ENCODE measurements at places on chromosomes 5 and 9. TPM values are rescaled to one million over a fixed set of nuclear protein-coding genes. Genes with fewer than 3 reads are reported as not detected.
A peak's percentile ranks its signal among the peaks of the same experiment; 100 is the strongest.

ARID3C gene
- total RNA-seq, result not detected

MARCOL gene
- total RNA-seq, result not detected

DNA sequence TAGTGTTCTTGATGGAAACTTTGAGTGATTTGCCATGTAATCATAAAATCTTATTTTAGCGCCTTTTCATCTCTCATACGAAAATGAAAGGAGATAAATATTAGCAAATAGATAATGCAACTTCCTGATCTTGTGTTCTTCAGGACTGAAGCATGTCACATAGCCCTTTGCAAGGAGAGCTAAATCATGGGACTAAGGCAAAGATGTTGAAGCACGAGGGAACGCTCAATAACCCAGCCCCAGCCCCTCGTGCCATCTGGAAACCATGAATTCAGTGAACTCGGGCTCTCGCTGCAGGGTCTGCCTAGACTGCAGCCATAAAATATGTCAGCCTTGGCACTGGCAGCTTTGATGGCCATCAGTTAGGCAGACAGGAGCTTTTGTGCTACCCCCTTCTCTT lies 58.2 kb downstream of the F2RL2 start:
- DNase-seq, result no peak

DNA sequence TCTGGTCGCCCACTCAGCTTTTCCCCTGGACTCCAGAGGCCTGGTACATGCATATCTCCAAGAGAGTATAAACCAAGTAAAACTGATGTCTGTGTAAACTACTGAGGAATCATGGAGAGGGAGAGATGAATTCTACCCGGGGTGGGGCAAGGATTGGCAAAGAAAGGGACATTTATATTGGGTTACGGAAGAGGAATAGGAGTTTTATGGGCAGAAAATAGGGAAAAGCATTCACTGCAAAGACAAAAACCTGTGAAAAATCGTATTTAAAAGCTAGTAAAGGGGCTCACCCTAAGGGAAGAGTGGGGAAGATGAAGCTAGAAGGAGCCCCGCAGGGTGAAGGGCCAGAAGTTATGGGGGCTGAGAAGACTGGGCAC lies 248.0 kb upstream of the KLF4 start:
- DNase-seq, result no peak

DNA sequence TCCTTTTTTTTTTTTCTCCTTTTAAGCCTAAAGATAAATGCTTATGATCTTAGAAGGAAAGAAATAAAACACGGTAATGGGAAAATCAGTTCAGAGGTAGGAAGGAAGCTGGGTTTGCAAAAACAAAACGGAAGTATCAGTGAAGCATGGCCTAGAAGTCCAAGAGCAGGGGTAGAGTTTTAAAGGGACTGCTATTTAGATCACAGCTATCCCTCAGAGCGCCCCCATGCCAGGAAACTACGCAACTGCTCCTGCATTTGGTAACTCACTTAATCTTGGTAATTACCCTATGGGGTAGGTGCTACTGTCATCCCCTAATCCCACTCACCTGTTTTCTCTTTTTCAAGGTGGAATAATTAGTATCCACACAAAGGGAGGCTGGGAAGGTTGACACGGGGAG lies 16.0 kb downstream of the TLE1 start:
- DNase-seq, result no peak

DNA sequence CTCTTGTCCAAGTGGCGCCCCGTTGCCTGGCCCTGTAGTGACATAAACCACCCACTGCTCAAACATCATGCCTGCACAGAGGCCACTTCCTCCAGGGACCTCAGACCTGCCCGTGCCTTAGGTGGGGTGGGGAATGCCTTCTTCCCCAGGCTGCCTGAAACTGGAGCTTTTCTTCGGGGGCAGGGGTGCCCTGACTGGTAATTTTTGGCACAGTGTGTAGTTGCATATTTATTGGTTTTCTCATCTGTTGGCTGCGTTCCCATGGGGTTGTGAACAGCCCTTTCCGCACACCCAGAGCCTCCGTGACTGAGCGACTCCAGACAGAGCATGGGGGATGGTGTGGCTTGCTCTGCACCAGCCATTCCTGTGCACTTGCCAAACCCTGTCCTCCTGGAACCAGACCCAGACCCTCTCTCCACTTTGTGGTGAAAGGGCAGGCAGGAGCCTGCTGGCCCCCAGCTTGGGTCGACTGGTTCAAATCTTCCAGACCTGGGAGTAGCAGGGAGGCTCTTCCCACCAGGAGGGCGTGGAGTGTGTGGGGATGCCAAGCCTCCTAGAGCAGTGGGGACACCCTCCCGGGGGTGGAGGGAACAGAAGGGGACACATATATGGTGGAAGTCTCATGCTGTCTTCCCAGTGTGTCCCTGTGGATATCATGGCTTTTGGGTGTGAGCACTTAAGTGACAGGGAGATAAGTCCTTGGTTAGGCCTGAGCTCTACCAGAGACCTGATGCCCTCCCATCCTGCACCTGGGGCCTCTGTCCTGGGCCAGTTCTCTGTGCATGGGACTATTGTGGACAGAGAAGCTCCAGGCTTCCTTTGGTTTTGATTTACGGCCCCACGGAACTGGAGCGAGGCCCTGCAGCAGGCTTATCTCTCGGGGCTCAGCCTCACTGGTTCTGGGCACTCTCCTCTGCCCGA lies 39.6 kb downstream of the WNK2 start:
- no peak for DNase-seq

GRCh38 chr5:125310749-125311148 lies 564.3 kb upstream of the ZNF608 start:
- no peak for DNase-seq

TDRD7 gene
- total RNA-seq, result 10.0 TPM

DNA sequence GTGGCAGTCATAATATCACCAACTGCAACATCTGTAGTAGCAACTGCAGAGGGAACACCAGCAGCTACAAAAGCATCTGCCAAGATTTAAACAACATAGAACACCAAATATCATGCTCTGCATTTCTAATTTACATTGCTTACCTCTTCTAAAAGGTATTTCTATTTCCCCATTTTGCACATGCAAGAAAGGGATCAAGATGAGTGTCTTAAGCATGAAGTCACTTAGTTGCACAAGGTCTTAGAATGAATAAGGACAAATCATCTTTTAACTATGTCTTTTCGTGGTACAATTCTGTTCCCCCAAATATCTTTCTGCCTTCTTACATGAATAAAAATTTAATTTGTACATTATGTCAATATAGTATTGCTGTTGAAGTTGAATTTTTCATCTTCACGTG lies 1746.4 kb downstream of the EFNA5 start:
- DNase-seq, result no peak

HAVCR2 gene
- total RNA-seq, result 11.4 TPM

- no peak for DNase-seq
These were observed 18.8 kb downstream of the SMIM32 start for GRCh38 chr5:136174021-136174659.

- DNase-seq, result no peak
These were observed 233.8 kb upstream of the MPDZ start for GRCh38 chr9:13513286-13513685.

- DNase-seq, result no peak
These were observed 46.2 kb upstream of the IFNE start for GRCh38 chr9:21528123-21528808.

DNA sequence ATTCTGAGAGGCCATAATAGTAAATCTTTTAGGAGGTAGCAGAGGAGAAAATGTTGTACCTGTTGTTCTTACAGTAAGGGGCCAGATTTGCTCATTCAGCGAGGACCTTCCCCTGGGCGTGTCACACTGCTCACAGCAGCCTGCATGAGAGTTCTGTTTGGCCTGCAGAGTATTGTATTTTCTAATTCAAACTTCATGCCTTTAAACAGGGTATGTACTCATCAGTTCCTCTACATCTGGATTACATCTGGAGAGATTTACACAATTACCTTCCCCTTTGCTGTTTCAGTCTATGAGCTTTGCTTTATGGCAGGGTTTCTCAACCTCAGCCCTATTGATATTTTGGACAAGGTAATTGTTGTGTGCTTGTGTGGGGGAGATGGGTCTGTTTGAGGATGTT lies 170.9 kb upstream of the STK32A start:
- DNase-seq, result no peak

PCDHGA4 gene
- total RNA-seq, result 4.3 TPM

PCDHGB2 gene
- 5.4 TPM for total RNA-seq

GRCh38 chr5:374631-375335 lies 53.3 kb downstream of the AHRR start:
- no peak for DNase-seq

DNA sequence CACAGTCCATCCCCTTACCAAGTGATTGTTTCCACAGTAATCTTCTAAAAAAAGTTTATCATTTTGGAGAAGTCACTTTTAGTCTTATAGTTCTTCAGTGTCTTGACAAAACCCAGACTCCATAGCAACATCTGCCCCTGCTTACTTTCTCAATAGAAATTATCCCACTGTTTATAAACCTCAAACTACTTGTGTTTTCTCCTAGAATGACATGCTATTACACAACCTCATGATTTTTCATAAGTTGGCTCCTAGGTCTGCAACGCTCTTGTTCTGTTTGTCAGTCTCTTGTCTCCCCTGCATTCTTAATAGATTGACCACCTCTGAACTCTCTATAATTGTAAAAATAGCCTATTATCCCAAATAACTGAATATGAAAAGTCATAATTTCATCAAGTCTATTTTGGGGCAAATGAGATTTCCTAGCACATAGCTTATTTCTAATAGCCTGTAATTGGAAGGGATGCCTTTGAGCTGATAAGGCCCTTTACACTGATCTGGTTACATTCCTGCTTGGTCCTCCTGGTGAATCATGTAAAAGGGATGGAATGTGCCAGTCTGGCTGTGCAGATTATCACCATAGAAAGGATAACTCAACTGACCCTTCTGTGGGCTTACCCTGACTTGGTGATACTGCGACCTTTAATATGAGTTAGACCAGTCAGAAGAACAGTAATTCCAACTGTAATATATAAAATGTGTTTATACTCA lies 69.6 kb downstream of the CHSY3 start:
- no peak for DNase-seq

GRCh38 chr5:97923496-97923895 lies 740.4 kb upstream of the RIOK2 start:
- no peak for DNase-seq

DNA sequence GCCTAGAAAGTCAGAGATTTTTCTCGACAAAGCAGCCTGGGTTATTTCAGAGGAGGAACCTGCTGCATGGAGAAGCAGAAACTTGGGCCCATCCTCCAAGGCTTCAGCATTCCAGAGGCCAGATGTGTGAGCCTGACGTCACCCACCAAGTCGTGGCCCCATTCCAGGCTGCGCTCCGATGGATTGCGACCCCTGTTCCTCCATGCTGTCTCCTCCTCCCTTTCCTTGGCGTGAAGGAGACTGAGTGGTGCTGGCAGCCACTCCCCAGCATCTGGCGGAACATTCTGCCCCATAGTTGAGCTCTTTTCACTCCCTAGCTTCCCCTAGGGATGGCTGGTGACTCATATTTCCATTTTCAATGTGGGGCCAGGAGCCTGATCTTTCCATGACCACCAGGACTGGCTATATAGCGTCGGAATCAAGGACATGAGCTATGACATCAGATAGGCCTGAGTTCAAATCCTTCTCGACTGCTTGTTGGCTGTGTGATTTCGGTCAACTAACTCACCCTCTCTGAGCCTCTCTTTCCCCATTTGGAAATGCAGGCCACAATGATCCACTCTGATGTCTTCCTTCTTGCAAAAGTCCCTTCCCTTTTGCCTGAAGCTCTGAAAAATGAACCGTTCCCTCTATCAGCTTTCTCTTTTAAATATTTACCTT lies 24.5 kb upstream of the DUSP1 start:
- DNase-seq, result peak; percentile 94

- DNase-seq, result no peak
These were observed 31.2 kb upstream of the DTWD2 start for GRCh38 chr5:119019501-119019900.

NFIB gene
- 118 TPM for total RNA-seq

GLRA1 gene
- total RNA-seq, result not detected

GRCh38 chr9:88949425-88949824 lies 41.8 kb upstream of the S1PR3 start:
- DNase-seq, result peak; percentile 51

ZDHHC11B gene
- 32.5 TPM for total RNA-seq

- DNase-seq, result no peak
These were observed 75.1 kb downstream of the ALDH7A1 start for GRCh38 chr5:126519637-126520592.
